ENCODE measurements at places on chromosomes 16 and 17.

DNA sequence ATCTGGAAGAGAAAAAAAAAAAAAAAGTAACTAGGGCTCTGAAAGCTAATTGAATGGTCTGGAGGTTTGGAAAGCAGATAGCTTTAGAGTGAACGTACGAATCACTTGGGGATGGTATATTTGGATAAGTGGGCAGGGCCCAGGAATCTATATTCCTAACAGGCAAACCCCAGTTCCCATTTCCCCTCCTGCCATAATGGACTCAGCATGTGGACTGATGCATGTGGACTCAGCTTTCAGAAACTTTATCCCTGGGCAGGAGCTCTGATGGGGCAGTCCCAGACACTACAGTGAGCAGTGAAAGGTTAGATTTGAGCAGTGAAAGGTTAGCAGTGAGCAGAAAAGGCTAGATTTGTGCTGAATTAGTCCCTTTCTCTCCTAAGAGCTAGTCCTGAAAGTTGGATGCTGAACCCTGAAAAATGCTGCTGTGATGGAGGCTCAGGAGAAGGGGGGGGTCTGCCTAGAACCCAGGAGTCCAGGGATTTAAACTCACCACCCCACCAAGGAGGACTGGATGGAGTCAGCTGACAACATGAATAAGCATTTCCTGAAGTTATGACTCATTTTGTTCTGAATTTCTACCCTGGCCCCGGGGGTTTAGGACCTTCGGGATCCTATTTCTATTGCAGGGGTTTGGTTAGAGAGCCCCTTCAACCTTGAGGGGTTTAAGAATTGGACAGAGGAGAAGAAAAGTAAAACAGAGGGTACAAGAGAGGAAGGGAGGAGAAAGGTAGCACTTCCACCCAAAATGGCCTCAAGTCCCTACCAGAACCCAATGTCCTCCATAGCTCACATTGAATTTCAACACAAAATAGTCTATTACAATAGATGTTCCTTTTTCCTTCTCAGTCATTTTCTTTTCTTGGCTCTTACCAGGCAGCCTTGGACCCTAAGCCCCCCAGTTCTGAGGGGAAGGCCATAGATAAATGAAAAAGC, 10.3 kb upstream of the FZD2 start:
- no peak for DNase-seq

- no peak for DNase-seq
These were observed 15.2 kb downstream of the KRT23 start for GRCh38 chr17:40922239-40922638.

- DNase-seq, result no peak
These were observed 1.6 kb downstream of the UBALD1 start for GRCh38 chr16:4612977-4613635.

GRCh38 chr17:80485846-80486245, 9.4 kb upstream of the NPTX1 start:
- no peak for DNase-seq

All from nucleus accumbens (tissue), 56 donors.